ENCODE measurements at places on chromosomes 13 and 19.

- no peak for DNase-seq
Observed at GRCh38 chr19:43422000-43422688, 7.5 kb downstream of the TEX101 start.

- DNase-seq: no peak
Observed at GRCh38 chr13:94640721-94641120, 39.1 kb downstream of the GPR180 start.

DNA sequence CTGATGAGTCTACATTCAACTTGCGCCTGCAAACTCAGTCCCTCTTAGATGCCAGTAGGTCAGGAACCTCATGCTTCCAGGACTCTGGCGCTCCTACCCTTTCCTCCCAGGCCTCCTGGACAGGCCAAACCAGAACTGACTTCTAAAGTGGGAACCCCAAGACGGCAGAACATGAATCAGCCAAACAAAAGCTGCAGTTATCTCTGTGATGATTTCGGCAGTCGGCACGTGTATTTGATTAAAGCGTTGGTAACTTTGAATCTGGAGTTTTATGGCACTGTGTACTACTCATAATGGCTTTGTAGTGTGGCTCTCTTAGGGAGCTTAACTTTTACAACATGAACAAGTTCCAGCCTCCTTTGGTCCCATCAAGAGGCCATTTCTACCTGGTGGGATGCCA is 13.7 kb downstream of the ACTN4 start:
- no peak for DNase-seq

DNA sequence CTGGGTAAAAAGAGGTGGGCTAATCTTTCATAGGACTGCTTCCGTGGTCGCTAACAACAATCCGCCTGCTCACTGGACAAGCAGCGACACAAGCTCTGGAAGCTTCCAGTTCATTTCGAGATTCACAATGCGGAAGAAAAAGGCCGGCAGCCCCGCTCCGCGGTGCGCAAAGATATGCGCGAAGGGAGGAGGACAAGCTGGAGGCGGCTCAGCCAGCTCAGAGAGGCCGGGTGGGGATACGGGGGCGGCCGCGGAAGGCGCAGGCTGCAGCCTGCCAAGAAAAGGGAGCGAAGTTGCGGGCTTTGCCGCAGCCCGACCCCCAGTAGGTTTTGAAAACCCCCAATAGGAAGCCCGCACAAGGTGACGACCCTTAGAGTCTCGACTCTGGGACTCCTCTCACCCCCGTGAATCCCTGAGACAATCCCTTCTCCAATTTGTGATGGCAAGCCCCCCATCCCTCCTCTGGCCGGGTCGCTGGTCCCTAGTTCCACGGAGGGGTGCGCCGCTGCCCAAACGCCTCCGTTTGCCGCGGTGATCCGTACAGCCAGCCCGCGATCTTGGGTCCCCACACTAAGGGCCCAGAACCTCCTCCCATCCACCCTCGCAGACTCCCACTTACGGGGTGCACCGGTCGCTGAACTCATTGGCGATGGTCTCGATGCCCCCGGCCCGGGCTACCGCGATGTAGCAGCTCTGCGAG is 697 bp downstream of the HSPH1 start:
- DNase-seq: no peak

GRCh38 chr19:1524287-1524971 is 552 bp downstream of the PLK5 start:
- DNase-seq: no peak

All from HTR-8/SVneo (cell line).